ENCODE measurements at places on chromosomes 1 and 21.

DNA sequence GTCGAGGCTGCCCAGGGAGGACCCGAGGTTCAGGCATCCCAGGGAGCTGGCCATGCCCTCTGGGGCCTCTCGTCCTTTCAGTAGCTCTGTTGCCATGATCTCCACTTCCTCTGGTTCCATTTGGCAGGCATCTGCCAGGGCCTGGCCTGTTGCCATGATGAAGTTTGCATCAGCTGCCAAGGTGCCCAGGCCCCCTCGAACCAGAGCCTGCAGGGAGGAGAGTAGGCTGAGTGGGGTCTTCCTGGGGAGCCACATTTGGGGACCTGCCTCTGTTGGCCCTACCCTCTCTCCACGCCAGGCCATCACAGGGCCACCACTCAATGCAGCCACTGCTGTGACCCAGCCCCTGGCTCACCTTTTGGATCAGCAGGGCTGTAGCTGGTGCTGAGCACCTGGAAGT lies 16.4 kb upstream of the KIF21B start:
- DNase-seq = no peak

DNA sequence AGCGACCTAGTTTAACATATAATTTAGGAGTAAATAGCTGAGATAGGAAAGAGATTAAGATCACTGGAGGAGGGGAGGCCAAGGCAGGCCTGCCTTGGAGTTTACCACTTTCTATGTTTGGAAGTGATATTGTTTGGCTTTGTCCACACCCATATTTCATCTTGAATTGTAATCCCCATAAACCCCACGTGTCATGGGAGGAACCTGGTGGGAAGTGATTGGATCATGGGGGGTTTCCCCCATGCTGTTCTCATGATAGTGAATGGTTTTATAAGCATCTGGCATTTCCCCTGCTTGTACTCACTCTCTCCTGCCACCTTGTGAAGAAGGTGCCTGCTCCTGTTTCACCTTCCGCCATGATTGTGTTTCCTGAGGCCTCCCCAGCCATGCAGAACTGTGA lies 58.3 kb upstream of the ARTN start:
- no peak for DNase-seq

GRCh38 chr1:244214009-244214967 lies 163.2 kb downstream of the ZBTB18 start:
- DNase-seq = peak; percentile 99

- DNase-seq = no peak
Measured at GRCh38 chr1:8926707-8927694, 18.7 kb upstream of the CA6 start.

DNA sequence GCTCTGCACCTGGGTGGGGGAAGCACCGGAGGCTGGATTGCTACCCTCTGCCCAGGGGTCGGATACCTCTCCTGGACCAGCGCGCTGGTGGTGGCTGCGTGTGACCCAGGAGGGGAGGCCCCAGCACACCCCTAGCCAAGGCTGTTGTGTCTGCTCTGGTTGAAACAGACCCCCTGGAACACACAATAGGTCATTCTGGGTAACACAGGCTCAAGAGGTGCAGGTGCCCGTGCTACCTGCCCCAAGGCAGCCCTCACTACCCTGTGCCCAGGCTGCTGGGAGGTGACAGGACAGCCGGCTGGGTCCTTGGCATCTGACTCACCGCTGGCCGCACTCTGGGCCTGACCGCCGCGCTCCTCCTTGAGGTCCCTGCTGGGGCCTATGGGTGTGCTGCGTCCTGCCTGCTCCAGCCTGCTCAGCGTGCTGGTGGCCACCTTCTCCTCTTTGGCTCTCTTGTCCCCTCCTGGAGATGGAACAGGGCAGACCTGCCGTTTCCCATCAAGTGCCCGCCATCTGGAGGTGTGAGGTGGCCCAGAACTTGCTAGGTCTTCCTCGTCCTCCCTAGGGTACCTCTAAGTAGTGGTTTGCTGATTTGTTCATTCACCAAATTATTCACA lies 30.0 kb downstream of the ZBTB17 start:
- no peak for DNase-seq

DNA sequence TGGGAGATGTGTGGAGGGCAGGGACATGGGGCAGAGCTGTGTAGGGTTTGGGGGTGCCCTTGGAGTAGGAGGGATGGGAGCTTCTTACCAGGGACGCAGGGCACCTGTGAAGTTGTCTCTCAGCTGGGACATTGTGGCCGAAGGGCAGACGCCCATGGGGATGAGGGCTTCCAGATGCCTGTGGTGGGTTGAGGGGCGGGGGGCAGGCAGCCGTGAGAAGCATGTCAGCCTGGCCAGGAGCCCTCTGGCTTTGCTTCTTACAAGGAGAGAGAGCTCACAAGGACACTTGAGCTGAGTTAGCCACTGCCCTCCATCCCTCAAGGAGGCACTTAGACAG lies 8.5 kb downstream of the A3GALT2 start:
- no peak for DNase-seq

GRCh38 chr1:188343914-188344313 lies 1515.2 kb downstream of the PLA2G4A start:
- no peak for DNase-seq

GRCh38 chr1:86064899-86065298 lies 91.7 kb downstream of the COL24A1 start:
- DNase-seq = no peak

- peak; percentile 45 for DNase-seq
Measured at GRCh38 chr1:155962599-155963211, 15.6 kb downstream of the ARHGEF2 start.

DNA sequence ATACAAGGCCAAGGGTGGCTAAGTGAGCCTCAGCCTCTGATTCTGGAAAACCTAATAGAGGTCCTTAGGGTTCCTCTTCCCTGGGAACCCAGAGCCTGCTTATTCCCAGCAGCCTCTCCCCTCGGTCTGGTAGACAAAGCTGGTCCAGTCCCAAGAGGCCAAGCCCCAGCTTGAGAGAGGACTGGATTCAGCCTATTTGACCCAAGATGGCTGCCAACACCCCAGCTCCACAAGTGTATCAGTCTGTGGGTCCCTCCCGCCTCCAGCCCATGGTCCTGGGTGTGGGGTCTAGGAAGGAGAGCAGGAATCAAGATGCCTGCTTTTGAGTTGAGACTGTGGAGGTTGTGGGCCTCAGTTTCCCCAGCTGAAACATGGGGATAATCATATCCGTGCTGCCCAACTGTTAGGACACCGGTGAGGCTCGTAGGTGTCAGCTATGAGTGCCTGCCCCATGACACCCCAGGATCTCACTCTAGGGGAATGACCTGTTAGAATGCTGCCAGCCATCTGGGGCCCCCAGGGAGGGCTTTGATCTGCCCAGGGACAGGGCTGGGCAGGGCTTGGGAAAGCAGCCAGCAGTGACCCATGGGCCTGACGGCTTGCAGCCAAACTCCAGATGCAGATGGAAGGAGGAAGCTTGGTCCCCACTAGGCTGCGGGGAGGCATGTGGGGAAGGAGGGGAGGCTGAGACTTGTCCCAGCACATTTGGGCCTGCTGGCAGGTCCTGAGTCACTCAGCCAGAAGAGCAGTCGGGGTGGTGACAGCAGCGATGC lies 45.4 kb downstream of the NUAK2 start:
- no peak for DNase-seq

DNA sequence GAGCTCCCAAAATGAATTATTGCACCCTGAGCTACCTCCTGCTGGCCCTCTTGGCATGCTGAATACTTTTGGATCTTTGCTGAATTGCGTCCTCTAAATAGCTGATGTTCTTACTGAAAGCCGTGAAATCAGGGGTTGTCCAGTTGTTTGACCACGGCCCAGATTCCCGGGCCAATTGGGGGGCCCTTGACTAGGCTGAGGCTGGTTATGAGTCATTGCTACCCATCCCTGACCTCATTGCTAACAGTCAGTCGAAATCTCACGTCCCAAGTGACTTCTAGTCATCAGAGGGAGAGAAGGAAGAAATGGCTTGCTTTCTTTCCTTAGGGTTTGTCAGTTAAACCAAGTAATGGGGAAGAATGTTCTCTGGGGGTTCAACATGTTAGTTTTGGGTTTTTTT lies 37.4 kb downstream of the SMYD2 start:
- no peak for DNase-seq

- peak; percentile 49 for DNase-seq
Measured at GRCh38 chr1:28370239-28371009, 884 bp downstream of the PHACTR4 start.

DNA sequence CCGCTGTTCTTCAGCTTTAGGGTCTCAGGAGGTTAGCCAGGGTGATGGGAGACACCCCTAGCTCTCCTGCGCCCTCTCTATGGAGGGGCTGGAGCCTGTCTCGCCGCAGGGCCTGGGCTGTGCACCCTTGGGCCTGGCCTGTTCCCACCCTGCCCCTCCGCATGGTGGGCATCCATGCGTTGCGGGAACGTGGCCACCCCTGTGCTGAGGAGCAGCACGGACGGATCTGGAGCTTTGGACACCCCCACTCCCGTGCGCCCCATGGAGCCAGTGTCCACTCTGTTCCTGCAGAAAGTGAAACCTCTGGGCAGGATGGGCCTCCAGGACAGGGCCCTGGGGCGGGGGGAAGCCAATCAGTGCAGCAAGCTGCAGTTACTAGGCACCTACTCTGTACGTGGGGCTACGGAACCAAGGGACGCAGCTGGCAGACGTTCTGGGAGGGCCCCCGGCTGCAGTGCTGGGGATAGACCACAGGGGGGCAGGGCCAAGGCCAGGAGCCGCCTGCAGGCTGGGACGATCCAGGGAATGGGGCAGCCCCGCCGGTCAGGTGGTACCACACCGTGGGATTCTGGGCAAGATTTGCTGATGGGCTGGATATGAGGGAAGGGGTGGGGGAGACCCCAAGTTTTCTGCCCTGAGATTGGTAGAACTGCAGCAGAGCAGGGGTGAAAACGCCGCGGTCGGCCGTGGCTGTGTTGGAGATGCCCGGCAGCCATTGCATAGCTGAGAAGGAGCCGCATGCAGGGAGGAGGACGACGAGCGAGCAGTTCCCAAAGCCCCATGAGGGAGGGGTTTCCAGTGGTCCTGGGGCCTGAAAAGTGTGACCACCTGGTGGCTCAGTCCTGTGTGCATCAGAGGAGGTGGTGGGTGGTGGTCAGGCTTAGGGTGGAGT lies 43.3 kb downstream of the TP73 start:
- peak; percentile 41 for DNase-seq

DNA sequence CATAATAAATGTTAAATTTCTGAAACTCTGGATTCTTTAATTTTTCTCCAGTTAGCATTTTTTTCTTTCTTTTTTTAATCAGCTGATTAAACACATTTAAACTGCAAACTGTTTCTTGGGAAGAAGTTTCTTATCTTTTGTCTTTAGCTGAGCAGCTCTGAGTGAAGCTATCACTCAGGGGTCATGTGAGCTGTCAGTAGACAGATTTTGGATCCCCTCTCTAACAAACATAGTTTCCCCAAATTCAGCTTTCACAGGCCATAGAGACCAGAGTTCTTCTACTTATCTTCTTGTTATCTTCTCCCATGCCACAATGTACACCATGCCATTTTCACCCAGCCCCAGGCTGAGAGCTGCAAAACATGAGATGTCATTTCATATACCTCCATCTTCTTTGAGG lies 148.9 kb downstream of the CDC42BPA start:
- no peak for DNase-seq

DNA sequence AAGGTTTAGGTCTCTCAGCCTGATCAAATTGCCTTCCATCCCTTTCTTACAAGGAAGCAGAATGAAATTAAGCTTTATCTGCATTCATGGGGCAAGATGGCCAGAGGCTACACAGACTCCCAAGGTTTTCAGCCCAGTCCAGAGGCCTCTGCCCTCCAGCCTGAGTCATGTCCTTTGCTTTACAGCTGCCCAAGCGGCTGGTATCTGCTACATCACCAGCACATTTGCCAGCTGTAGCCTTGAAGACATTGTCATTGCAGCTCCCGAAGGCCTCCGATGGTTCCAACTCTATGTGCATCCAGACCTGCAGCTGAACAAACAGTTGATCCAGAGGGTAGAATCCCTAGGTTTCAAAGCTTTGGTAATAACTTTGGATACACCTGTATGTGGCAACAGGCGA lies 16.0 kb downstream of the HAO2 start:
- no peak for DNase-seq

DNA sequence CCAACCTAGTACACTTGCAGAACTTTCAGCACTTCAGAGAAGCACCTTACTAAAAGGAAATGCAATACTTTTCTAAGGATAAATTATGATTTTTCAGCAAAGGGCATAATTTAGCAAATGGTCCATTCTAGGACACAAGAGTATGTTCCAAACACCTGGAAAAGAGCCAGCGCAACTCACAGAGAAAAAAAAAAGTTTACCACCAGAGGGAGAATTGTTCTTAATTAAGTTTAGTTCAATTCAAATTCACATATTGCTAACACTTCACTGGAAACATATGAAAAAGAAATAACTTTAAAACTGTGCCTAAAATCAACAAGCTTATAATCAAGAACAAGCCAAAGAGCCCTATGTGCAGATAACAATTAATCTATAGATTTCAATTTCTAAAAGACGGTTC lies 338.1 kb downstream of the SEC16B start:
- DNase-seq = no peak

- DNase-seq = no peak
Measured at GRCh38 chr1:20057886-20058420, 12.0 kb upstream of the PLA2G5 start.

DNA sequence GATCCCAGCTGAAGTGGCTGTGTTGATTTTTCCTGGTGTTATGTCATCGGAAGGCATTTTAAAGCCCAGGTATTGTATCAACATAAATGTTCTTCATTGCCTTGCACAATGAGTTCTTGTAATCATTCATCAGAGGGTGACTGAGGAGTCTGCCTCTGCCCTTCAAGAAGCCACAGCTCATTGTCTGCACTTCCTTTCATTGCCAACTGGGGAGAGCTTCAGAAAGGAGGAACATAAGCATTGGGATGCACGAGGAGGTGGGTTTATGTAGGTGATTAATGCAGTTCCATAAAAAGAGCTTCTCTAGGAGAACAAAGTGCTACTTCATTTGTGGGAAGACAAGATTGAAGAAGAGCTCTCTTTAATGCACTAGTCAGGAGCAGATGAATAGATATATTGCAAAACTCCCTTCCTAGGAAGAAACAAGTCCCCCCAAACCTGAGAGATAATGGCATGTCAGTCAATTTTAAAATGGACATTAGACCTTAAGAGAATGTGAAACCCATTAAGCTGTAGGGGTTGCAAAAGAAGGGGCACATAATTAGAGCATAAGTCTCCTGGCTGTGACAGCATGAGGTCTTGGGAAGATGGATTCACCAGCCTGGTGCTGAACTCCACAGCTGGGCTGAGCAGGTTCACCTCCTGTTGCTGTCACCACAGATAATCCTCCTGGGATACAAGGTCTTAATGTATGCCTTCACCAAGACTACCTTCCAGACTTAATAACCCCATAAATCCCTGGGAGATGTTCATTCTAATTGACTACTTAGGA lies 124.6 kb downstream of the BACH1 start:
- peak; percentile 7 for DNase-seq

DNA sequence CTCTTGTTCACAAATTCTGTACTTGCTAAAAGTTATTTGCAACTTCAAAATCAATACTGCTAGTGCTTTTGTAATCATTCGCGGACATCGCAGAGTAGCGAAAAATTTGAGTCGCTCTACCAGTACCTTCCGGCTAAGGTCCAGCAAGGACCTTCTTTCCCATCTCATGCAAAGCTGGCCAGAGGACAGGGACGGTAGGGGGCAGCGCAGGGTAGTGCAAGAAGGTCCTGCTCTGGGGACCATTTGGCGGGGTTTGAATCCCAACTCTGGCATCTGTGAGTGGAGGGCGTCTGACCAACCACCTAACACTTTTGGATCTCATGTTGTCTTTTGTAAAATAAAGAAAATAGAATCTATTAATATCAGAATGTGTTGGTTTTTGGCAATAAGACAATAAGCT lies 258.3 kb downstream of the SPATA17 start:
- peak; percentile 8 for DNase-seq
